ENCODE measurements at places on chromosomes 16 and 17. TPM values are rescaled to one million over a fixed set of nuclear protein-coding genes. Genes with fewer than 3 reads are reported as not detected.

The SPATA22 gene
- 2.7 TPM for total RNA-seq

The MYH1 gene
- total RNA-seq: not detected

The PROCA1 gene
- total RNA-seq: 2.0 TPM

The CLDN9 gene
- not detected for total RNA-seq

The CDRT15 gene
- not detected for total RNA-seq

The PYDC1 gene
- not detected for total RNA-seq
